AG10803 (cell line): ENCODE measurements at places on chromosomes 6 and 20.

GRCh38 chr6:51429017-51429712 lies 610.5 kb downstream of the TFAP2B start:
- DNase-seq = no peak

GRCh38 chr6:29567991-29568390 lies 8.5 kb upstream of the UBD start:
- peak; percentile 17 for DNase-seq

DNA sequence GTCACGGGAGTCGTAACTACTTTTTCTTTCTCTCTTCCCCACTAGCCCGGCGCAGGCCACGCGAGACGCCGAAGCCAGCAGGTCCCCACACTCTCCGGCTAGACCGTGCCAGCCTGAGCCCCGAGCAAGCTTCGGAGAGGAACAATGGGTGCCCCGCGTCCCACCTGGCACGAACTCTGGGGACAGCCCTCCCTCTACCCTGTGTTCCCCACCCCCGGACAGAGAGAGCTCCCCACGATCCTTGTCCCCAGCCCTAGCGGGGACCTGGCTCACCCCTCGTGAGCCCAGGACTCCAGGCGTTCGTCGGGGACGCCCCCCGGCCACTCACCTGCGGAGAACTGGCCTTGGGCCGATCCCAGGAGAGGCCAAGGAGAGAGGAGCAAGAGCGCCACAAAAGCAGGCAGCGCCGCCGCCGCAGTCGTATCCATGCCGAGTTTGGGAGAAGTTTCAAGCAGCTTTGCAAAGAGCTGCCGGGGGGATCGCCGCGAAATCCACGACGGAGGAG lies 416 bp downstream of the PTPRK start:
- DNase-seq = no peak

DNA sequence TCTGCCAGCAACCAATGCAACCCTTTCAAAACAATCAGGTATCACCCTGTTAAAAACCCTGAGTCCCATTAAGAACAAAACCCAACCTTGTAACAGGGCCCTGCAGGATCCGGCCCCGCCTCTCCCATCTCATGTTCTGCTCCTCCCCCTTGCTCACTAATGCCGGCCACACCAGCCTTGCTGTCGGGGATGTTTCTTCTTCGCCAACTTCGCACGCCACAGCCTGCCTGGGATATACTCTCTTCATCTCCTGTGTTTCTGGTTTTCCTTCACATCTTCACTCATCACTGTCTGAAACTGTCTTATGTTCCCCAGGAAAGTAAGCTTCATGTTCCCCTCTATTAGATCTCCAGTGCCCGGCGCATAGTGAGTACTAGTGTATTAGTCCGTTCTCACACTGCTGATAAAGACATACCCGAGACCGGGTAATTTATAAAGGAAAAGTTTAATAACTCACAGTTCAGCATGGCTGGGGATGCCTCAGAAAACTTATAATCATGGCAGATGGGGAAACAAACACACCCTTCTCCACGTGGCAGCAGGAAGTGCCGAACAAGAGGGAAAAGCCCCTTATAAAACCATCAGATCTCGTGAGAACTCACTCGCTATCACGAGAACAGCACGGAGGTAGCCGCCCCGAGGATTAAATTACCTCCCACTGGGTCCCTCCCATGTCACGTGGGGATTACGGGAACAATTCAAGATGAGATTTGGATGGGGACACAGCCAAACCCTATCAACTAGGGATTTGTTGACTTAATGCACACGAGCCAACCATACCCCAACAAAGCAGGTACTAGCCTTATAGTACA lies 5.1 kb downstream of the TP53RK start:
- peak; percentile 68 for DNase-seq

DNA sequence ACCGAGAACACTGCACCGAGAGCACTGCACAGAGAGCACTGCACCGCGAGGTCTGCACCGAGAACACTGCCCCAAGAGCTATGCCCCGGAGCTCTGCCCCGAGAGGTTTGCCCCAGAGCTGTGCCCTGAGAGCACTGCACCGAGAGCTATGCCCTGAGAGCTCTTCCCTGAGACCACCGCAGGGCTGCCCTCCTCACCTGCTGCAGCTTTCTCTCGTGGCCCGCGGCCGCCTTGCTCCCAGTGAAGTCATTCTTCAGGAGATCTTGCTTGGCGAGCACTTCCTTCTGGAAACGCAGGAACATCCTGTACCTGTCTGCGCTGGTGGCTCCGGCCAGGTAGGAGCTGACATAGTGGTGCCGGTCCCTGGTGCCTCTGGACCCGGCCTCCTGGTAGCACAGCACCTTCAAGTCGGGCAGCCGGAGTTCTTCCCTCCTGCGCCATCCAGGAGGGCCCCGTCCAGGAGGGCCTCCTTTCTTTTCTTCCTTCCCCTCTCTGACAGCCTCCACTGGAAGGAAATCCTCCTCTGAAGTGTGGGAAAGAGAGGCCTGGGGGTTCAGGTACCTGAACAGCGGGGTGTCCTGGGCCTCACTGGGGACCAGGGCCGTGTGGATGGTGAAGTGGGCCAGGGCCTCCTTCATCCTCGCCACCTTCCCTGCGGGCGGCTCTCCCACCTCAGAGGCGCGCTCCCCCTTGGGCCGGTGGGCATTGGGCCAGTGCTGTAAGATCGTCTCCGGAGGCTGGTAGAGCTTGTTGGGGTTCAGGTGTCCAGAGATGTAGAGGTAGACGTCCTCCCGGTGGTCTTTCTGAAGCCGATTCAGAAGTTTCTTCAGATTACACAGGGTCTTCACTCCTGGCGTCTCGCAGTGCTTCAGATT lies 7.8 kb downstream of the C6orf118 start:
- DNase-seq = no peak

DNA sequence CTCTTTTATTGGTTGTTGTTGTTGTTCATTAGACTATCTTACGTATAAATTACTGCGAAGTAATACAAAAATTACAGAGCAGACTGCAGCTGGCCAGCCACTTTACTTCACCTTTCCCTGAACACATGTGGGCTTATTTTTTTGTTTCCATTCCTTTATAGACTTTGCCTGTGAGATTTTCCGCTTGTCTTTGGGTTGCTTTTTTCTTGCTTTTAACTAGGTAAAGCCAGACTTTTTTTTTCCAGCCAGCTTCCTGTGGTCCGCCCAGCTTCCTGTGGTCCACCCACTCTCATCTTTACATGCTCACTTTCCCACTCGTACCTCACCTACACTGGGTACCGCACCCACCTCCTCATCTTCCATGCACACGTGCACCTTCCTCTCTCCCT lies 79.0 kb downstream of the IPCEF1 start:
- no peak for DNase-seq

DNA sequence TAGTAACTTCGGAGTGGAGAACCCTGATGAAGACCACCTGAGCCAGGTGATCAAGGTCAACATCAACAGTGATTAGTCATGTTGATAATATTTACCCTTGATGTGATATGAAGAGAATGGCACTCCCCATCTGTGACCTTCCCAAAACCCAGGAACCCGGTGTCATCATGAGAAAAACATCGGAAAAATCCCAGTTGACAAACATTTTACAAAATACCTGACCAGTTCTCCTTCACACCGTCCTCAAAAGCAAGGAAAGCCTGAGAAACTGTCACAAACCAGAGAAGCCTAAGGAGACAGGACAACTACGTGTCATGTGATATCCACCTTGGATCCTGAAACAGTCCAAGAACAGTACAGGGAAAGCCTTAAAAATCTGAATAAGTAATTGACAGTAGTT lies 197.3 kb downstream of the ZMYND8 start:
- no peak for DNase-seq

DNA sequence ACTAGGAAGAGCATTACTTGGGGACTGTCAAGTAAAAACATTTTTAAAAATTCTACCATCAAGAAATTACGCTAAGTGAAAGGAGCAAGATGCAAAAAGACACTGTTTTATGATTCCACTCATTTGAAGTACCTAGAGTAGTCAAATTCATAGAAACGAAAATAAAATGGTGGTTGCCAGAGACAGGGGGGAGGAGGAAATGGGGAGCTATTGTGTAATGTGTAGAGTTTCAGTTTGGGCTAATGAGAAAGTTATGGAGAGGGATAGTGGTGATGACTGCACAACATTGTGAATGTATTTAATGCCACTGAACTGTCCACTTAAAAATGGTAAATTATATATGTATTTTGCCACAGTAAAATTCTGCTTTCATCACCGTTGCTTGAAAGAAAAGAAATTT lies 83.8 kb downstream of the UST start:
- DNase-seq = no peak
